ENCODE measurements at places on chromosomes 2 and 18.

DNA sequence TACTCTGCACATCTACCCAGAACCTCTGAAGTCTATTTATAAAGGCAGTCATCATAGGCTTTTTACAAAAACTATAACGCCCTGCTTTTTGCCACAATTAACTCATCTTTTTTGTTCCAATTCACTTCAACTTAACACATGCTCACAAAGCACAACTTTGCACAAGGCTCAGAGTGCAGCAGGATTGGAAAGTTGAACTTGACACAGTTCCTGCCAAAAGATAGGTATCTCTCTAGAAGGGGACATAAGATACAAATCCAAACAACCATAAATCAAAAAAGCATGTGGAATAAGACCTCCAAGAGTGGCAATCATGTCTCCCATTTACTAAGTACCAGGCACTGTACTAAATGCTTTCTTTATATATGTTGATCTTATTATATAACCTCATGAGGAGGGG lies 36.2 kb downstream of the RPL37A start:
- DNase-seq: no peak

DNA sequence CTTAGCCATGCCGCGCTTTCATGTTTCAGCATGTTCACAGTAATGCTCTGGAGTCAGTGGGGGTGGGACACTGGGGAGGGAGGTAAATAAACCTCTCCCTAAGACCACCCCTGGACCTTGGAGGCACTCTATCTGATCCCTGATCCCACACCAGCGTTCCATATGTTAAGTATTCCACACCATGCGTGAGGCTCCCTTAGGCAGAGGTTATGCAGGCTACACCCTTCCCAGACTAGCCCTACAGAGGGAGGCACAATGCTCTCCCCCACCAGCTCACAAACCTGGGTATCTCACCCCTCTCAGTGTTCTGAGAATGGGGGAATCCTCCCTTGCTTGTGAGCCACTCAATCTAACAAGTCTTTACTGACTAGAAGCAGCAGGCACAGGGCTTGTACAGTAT lies 1610.4 kb upstream of the ZEB2 start:
- no peak for DNase-seq

DNA sequence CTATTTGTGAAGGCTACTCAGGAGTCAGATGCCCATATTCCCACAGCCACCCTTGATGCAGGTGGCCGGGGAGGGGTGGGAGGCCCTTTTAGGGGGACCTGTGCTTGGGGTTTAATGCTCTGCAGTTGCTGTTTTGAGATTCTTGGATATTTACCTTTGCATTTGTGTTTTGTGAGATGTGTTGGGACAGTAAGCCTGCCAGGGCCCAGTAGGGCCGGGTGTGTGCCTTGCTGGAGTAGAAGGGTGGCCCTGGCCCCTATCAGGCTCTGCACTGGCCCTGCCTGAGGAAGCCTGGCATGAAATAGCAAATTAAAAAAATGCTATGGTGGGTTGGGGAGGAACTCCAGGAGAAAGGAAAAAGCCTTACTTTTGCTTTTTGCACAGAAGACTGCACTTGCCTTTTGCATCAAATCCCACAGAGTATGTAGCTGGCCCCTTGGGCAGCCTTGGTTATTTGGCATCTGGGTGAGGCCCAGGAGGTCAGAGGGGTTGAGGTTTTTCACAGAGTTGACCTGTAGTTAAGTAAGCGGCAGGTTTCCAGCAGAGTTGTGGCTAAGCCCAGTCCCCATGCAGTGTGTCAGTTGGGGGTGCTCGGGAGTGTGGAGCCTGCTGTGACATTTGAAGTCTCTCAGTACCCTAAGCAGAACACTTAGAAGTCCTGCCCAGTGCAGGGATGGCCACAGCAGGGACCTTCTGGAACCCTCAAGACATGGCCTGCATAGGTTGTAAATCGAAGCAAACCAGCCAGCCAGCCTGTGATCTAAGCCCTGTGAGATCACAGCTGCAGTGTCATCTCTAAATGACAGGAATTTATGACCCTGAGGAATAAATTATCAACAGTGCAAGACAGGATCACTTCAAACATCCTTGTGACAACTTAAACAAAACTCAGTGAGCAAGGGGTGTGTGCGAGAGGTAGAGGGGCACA lies 68.8 kb downstream of the SH3RF3 start:
- DNase-seq: no peak

GRCh38 chr2:53568469-53568868 lies 199.1 kb upstream of the CHAC2 start:
- no peak for DNase-seq

GRCh38 chr2:21821672-21822227 lies 698.0 kb downstream of the TDRD15 start:
- no peak for DNase-seq

- no peak for DNase-seq
Measured at GRCh38 chr18:13235981-13236380, 17.4 kb downstream of the LDLRAD4 start.

- DNase-seq: no peak
Measured at GRCh38 chr18:33212363-33212762, 228.2 kb downstream of the CCDC178 start.

DNA sequence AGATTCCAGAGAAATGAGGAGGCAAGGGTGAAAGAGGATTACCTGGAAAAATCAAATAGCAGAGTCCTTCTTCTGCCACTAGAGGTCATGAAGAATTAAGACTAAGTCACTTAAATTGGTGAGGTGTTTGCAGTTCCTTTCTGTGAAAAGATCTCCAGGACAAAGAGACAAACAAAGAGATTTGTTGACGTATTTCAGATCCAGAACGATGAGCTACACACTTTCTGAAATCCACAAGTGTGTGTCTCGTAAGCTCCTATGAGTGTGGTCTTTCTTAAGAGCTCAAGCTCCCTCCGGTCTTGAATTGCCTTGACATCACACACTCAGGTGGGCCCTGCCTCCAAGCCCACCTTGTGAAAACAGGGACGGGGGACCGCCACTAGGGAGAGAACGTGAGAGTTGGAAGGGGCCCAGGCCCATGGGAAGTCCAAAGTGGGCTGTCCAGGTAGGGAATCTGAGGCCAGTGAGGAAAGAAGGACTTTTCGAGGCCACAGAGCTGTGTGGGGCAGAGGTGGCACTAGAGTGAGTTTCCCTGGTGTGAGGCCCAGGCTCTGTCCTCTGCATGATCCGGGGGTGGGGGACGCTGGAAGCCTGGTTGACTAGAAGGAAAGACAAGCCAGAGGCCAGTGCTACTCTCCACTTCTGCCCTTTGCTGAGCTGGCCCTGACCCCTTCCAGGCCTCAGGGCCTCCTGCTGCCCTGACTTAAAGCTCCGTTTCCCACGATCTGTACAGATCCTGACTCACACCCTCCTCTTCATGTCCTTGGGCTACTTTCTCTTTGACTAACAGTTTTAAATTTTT lies 168.1 kb upstream of the NCK2 start:
- no peak for DNase-seq

DNA sequence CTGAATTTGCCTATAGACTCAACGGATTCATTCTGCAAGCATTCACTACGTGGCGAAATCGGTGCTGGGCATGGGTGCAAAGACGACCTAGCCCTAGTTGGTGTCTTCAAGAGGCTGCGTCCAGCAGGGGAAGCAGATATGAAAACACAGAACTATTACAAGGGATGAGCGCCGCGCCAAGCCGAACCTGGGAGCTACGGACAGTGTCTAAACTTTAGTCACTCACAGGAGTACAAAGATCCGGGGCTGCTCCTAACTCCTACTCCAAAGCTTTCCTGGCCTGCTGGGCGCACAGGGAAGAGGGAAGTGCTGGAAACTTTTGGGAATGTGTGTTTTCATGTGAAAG lies 732 bp upstream of the ANXA4 start:
- peak; percentile 51 for DNase-seq

DNA sequence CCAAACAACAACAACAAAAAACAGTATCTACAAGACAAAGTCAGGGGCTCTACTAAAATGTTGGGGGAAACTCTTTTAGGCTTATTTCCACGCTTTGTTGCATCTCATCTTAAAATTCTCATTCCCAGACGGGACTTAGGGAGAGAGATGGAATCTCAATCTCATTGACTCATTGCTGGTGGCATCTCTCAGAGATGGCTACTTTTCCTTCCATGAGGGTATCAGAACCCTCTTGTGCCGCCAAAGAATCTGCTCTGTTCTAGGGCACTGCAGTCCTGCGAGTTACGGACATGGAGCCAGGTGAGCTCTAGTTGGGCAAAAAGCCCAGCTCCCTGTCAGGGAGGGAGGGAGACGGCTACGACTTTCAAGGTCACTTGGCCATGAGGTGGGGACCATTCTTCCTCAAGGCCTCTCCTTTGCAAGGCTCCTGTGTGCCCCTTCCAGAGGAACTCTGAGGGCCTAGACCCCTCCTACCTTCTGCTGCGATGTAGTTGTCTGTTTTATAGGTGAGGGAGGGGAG lies 68.0 kb downstream of the MYCN start:
- no peak for DNase-seq

- DNase-seq: no peak
Measured at GRCh38 chr2:162591403-162592083, 247.0 kb downstream of the KCNH7 start.

DNA sequence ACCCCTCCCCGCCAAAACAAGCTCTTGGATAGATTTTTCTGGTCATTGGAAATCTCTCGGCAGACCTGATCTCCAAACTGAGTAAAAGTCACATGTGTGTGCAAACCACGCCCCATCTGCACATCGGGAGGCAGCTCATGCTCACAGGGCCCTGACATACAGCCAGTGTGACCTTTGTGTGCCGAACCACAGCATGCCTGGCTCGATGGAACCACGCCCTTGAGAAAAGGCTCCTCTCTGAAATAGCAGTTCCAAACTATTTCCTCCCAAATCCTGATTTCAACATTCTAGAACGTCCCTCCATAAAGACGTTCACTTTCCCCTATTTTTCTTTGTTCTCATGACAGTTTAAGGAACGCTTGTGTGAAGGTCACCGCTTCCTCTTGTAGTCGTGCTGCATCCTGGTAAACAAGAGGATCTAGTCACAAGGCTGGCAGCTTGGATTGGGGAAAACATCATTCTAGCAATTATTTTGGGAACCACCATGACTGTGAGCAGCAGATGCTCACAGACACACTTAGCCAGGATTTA lies 59.3 kb upstream of the MAP4K4 start:
- no peak for DNase-seq

- no peak for DNase-seq
Measured at GRCh38 chr2:229849073-229849472, 72.7 kb downstream of the TRIP12 start.

DNA sequence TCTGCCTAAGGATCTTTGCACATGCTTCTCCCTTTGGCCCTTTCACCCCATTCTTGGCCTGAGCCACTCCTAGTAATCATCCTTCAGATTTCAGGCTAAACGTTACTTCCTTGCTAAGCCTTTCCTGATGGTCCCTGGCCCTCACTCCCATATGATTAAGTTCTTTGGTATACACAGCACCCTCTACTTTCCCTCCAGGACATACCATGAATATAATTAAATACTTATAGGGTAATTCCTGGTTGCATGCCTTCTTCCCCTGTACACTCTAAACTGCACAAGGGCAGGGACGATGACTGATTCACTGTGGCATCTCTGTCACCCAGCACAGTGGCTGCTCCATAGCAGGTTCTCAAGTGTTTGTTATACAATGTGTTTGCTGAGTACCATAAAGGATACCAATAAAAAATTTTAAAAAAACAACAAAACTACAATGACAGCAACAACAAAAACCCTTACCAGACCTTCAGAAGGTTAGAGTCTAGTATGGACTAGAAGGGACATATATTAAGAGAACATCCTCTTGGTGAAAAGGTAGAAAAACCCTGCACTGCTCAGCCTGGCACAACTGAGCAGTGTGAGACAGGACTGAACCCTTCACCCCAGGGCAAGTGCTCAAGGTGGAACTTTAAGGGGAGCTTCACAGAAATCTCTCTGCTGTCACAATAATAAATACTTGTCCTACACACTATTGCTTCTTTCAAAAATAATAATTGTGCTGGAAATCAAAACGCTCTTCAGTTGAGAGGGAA lies 76.2 kb downstream of the AAK1 start:
- no peak for DNase-seq

- DNase-seq: no peak
Measured at GRCh38 chr18:74661691-74662090, 64.0 kb downstream of the ZNF407 start.

GRCh38 chr2:99354070-99354469 lies 16.9 kb downstream of the EIF5B start:
- no peak for DNase-seq

DNA sequence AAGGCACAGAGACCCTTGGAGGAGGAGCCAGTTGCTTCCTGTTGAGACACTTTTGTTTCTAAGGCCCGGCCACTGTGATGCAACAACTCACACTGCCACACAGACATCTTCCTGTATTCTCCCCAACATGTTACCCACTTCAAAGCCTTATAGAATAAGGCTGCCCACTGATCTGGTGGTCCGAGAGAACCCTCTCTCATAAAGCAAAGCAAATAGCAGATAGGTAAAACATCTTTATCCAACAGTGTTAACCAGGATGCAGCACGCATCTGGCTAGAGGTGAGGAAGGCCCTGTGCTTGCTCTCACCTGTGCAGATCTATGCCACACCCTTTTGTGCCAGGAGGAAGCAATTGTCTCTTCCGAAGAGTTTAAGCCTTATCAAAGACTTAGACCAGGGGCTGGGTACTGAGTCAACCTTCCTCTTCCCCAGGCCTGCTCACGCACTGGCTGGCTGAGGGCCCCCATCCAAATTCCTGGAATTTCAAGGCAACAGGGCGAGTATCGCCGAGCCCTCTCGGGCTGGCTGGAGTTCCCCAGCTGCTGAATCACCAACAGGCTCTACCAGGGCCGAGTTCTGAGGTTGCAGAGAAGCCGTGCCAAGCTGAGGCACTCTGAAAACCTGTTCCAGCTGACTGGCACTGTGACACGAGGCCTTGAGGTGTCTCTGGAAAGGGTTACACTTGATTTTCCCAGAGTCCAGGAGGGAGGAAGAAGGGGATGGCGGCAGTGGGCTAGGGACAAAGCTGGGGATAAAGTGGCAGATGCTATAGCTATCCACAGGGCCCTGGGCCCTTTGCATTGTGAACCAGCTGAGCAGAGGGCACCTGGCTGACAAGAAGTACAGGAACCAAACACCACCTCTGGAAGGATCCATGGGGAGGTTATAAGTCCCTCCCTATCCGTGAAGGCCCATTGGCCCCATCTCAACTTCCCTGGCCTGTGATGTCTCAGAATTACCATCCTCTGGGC lies 29.3 kb downstream of the TGFA start:
- DNase-seq: no peak

DNA sequence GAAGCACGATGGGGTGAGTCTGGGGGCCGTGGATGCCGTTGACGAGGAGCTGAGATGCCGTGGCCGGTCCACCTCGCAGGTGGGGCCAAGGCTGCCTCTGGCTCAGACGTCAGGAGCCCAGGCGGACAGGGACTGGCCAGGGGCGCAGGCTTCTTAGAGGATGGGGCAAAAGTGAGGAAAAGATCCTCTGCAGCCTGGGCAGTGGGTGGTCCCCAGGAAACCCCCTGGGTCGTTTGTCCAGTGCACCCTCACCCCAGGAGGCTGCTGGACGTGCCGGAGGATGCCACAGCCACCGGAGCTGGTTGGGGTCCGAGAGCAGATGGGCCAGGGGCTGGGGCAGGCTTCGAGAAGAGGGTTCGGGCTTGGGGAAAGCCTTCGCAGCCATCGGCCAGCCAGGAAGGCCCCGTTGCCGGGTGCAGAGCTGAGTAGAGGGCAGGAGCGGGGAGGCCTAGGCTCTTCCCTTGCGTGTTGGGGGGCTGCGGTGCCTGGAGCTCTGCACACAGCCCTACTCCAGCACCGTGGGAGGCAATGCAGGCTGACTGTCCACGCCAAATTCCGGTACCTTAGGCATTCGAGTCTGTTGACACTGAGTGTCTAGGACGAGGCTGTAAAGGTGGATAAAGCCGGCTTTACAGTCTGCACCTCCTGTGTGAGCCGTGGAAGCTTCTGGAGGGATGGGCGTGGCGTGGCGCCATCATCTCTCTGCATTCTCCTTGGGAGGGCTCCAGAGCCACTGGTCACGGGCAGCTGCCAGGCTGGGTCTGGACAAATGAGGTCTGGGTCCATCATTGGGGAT lies 18.8 kb downstream of the GPC1 start:
- no peak for DNase-seq
